ENCODE measurements at places on chromosomes 16 and 17. TPM values are rescaled to one million over a fixed set of nuclear protein-coding genes. Genes with fewer than 3 reads are reported as not detected.

The MT1A gene
- total RNA-seq = not detected

The TM4SF5 gene
- 75.3 TPM for total RNA-seq

The PIK3R6 gene
- total RNA-seq = 2.6 TPM

The MYO15B gene
- 2,589 TPM for total RNA-seq

The DUSP14 gene
- 2.5 TPM for total RNA-seq

The CLEC10A gene
- 2.2 TPM for total RNA-seq

The SPATA22 gene
- total RNA-seq = not detected

The ALOX15B gene
- total RNA-seq = 4.1 TPM

The TMC7 gene
- 4.5 TPM for total RNA-seq

The P2RX1 gene
- 3.9 TPM for total RNA-seq

The CETP gene
- not detected for total RNA-seq

The KRT14 gene
- total RNA-seq = 5.1 TPM

The CA7 gene
- 13.2 TPM for total RNA-seq

The EVPL gene
- total RNA-seq = 87.8 TPM

The NEK8 gene
- 7.9 TPM for total RNA-seq

The VTN gene
- not detected for total RNA-seq

The MT1E gene
- 330 TPM for total RNA-seq

The SULT1A4 gene
- 158 TPM for total RNA-seq

The KRTAP4-11 gene
- not detected for total RNA-seq

The ZFP3 gene
- 9.6 TPM for total RNA-seq

The CCL13 gene
- total RNA-seq = 79.2 TPM

The SPIRE2 gene
- total RNA-seq = 45.5 TPM

The ABCC11 gene
- not detected for total RNA-seq

The SCN4A gene
- not detected for total RNA-seq

The KRT28 gene
- not detected for total RNA-seq

The RGS9 gene
- total RNA-seq = 4.0 TPM

The MFAP4 gene
- total RNA-seq = 46.2 TPM

The CACNG4 gene
- not detected for total RNA-seq

The AGRP gene
- not detected for total RNA-seq

The GRB7 gene
- 14.0 TPM for total RNA-seq

The ICAM2 gene
- 2.1 TPM for total RNA-seq

The RASL10B gene
- 1.1 TPM for total RNA-seq

The RPRML gene
- 0.88 TPM for total RNA-seq

The SALL1 gene
- 3.4 TPM for total RNA-seq

The GH2 gene
- not detected for total RNA-seq

The PPM1E gene
- not detected for total RNA-seq

The DHX58 gene
- total RNA-seq = 24.8 TPM

The BICDL2 gene
- total RNA-seq = 106 TPM

The FBXL16 gene
- 2.5 TPM for total RNA-seq

The PSMD12 gene
- total RNA-seq = 23.1 TPM

The CDRT4 gene
- 17.9 TPM for total RNA-seq

The SMYD4 gene
- 41.4 TPM for total RNA-seq

The HOXB9 gene
- total RNA-seq = 47.5 TPM

The ZNF594 gene
- total RNA-seq = 10.2 TPM

The ZNF785 gene
- 27.2 TPM for total RNA-seq

The CMTM1 gene
- not detected for total RNA-seq

The ACSF3 gene
- total RNA-seq = 94.6 TPM

The TBC1D3B gene
- 5.3 TPM for total RNA-seq
